IMR-90 (cell line): ENCODE measurements at places on chromosomes 12 and 14.
A peak's percentile ranks its signal among the peaks of the same experiment; 100 is the strongest.

DNA sequence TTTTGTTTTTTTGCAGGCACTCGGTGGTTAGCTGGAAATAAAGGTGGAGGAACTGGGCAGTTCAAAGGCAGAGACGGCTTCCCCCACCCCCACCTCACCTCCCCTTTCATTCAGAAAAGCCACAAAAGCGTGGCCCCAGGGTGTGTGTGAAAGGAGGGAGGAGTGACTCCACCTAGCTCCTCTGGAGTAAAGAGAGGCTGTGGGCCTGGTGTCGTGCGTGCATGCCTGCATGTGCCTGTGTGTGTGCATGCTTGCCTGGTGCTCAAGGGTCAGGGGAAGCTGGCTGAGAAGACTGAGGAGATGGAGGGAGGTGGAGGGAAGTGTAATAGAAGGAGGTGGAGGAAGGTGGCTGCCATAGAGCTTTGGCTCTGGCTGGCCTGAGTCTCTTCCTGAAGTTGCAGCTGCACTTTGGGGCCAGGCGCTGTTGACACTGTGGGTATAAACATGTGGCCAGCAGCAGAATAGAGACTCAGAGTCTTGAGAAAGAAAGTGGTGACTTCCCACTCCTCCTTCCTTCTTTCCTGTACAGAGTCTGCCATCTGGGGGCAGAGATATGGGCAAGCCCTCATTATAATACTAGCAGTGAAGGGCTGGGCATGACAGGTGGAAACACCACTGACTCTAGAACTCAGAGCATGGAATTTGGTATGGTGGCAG lies 36.9 kb upstream of the SINHCAF start:
- no peak for DNase-seq

- no peak for DNase-seq
These were observed 809 bp upstream of the MSI1 start for GRCh38 chr12:120369603-120370342.

DNA sequence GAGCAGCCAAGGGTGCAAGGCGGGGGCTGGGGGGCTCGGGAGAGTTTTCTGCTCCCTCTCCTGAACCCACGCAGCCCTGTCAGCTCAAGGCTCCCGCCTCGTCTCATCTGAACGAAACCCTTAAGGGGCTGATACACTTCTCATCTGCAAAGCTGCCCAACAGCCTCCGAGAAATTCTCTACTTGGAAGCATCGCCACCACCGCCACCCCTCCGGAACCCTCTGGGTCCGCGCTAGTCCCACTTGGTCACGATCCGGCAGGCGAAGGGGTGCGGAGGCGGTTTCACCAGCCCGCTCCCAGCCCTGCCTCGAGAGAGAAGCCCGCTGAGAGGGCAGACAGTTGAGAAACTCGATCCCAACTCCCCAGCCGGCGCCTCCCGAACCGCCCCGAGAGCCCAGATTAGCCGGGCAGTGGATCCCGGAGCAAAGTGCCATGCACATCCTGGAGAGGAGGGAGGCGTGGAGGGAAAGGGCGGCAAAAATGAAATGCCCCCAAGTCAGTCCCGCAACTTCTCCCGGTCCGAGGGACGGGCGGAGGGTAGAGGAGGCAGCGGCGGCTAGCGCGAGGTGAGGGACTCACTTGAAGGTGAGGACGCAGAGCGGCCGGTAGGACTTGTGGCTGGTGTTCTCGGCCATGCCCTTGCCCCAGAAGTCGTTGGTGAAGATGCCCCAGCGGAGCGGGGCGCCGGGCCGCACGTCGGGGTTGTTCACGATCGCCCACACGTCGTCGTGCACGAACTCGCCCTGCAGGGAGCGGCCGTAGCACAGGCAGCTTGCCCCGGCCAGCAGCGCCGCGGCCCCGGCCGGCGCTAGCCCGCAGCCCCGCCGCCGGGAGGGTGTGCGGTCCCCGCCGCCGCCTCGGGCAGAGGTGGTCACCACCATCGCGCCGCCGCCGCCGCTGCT lies 620 bp downstream of the TMTC1 start:
- DNase-seq: peak; percentile 31

GRCh38 chr12:73361864-73362230 lies 1089.7 kb downstream of the TRHDE start:
- DNase-seq: no peak
